ENCODE measurements at places on chromosomes 11 and 22. TPM values are rescaled to one million over a fixed set of nuclear protein-coding genes. Genes with fewer than 3 reads are reported as not detected.

Gene RIC3
- 22.1 TPM for polyA plus RNA-seq

Gene PKDREJ
- not detected for polyA plus RNA-seq

Gene ASRGL1
- polyA plus RNA-seq: 17.1 TPM

Gene RASSF10
- polyA plus RNA-seq: 0.09 TPM

Gene CLCF1
- polyA plus RNA-seq: 0.16 TPM

Gene DMC1
- not detected for polyA plus RNA-seq

Gene BTG4
- not detected for polyA plus RNA-seq

Gene KCNK4
- polyA plus RNA-seq: not detected

Gene ENTHD1
- not detected for polyA plus RNA-seq

Gene SMCO4
- 101 TPM for polyA plus RNA-seq

Gene OR51A4
- not detected for polyA plus RNA-seq

Gene SCUBE1
- polyA plus RNA-seq: 8.7 TPM

Data from cardiac muscle cell (in vitro differentiated cells and primary cell).